ENCODE measurements at places on chromosomes 7 and 10.

- DNase-seq, result no peak
Measured at GRCh38 chr10:56662765-56663447, 301.8 kb upstream of the ZWINT start.

DNA sequence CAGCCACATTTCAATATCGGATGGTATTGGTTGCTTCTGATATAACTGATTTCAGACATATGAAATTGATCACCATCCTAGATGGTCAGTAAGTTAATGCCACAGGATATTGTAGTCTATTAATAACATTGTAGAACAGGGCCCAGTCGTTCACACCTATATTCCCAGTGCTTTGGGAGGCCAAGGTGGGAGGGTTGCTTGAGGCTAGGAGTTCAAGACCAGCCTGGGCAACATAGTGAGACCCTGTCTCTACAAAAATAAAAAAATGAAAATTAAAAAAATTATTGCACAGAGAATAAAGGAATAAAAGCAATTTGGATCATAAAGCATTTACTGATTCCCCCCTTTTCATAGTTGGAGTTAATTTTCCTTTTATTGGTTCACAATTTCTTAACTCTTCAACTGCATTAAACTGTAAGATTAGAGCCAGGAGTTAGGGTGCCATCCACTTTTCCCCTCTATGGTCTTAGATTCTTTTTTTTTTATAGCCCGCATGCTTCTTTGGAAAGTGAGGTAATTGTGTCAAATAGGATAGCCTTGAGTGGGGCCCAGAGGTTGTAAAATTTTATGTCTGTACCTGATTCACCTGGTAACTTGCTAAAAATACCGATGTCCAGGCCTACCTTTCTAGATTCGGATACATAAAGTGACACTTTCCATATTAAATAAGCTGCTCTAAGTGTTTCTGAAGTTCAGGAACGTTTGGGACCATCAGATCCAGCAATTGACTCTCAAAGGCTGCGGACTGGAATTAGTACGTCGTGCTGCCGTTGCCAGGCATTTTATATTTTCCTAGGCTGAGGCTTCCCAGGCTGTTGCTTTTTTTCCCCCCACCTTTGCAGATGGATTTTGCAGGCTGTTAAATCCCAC lies 24.7 kb downstream of the ADK start:
- DNase-seq, result no peak

- no peak for DNase-seq
Measured at GRCh38 chr7:122902751-122903495, 16.7 kb upstream of the CADPS2 start.

- DNase-seq, result no peak
Measured at GRCh38 chr10:77451886-77452285, 185.7 kb downstream of the KCNMA1 start.

DNA sequence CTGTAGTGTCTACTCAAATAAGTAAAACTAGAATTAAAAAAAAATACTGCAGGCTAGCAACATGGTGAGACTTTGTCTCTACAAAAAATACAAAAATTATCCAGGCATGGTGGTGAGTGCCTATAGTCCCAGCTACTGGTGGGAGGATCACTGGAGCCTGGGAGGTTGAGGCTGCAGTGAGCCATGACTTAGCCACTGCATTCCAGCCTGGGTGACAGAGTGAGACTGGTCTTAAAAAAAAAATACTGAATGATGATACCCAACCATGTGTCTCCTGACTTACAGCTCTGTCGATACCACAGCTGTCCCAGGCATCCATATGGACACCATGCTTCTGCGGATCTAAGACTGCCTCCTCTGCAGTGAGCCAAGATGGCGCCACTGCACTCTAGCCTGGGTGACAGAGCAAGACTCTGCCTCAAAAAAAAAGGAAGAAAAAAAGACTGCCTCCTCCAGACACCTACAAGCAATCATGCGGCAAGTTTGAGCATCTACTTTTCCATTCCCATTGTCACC lies 7.9 kb upstream of the FRAT1 start:
- DNase-seq, result no peak

DNA sequence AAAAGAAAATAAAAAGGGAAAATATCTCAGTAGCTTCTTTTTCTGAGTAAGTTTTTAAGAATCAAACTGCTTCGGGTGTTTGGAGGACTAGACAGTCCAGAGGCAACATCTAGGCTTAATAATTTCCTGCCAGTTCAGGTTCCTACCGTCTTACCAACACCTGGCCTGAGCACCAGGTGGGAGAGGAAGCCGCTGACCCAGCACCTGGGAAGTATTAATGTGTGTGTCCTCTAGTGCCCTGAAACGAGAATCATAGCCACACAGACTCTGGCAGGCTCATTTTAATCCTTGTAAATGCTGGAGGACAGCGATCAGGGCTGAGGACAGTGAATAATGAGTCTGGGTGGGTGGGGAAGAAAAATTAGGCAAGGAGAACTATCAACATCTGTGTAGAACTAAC lies 137.4 kb downstream of the ZNF438 start:
- DNase-seq, result no peak

- DNase-seq, result no peak
Measured at GRCh38 chr7:151459726-151460473, 20.0 kb upstream of the CRYGN start.

DNA sequence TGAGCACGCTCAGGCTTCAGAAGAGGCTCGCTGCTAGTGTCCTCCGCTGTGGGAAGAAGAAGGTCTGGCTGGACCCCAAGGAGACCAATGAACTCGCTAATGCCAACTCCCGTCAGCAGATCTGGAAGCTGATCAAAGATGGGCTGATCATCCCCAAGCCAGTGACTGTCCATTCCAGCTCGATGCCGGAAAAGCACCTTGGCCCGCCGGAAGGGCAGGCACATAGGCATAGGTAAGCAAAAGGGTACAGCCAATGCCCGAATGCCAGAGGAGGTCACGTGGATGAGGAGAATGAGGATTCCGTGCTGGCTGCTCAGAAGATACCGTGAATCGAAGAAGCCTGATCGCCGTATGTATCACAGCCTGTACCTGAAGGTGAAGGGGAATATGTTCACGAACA lies 5.7 kb upstream of the PPP2R2D start:
- no peak for DNase-seq

- no peak for DNase-seq
Measured at GRCh38 chr10:73650537-73651331, 5.1 kb downstream of the SYNPO2L start.

GRCh38 chr10:53997953-53998352 lies 803.1 kb downstream of the PCDH15 start:
- no peak for DNase-seq

DNA sequence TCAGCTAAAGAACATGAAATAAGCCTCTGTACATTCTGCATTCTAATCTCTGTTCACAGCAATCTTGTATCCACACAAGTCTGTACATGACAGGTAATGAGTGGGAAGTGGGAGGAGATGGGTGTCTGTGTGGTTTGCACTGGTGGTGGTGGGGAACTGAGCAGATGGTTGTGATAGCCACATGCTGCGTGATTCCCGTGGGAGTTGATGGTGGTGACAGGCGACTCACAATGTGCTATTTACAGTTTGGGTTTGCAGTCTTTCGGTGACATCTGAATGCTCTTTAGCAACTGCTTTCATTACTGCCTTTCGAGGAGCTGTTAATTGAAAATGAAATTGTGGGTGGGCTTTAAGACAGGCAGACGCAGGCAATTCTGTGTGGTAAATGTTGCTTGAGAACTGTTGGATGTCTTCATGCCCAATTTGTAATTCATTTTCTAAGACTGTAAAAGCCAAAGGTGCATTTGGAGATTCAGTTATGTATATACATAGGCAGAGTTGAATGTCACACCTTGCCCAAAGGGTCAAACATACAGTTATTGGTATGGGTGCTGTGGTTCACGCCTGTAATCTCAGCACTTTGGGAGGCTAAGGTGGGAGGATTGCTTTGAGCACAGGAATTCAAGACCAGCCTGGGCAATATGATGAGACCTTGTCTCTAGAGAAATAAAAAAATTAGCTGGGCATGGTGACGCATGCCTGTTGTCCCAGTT lies 308.2 kb downstream of the AUTS2 start:
- no peak for DNase-seq

DNA sequence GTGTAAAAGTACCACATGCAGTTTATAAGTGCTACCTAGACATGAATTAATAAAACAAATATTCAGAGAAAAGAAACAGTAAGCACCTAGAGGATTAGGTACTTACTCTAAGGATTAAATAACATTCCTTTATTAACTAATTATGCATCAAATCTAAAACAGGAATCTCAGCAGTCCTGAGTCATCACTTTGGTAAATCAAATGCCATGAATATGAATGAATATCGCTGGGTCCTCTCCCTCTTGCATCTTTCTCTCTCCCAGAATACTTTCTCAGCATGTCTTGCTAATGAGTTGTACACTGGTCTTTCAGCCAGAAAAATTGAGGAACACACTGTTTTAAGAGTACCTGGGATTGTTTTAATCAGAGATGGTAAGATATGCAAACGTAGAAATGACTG lies 225.5 kb upstream of the NFE2L3 start:
- no peak for DNase-seq

DNA sequence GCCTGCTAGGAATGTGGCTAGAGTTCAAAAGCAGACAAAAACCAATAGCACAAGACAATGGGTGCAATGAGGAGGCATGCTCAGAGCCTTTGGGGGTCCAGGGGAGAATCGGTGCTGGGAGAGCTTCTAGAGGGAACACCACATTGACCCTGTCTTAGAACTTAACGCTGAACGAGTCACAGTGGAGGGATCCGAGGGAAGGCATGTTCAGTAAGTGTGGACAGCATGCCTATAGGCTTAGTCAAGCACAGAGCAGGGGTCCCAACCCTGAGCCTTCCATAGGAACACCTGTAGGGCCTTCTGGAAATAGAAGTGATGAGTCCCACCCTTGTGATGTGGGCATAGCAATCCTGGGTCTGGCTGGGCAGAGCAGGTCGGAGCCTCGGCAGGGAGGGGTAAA lies 148.7 kb downstream of the PKD1L1 start:
- DNase-seq, result no peak

GRCh38 chr10:95840121-95840520 lies 67.7 kb upstream of the CC2D2B start:
- no peak for DNase-seq

Data from activated T-helper 1 cell treated with anti-CD3 and anti-CD28 coated beads, Interleukin-2, amount 50 U/mL, for 16 hours (primary cell).